H1 (cell line): ENCODE measurements at places on chromosomes 1 and 21.

GRCh38 chr21:17650292-17650691 is 37.6 kb upstream of the BTG3 start:
- DNase-seq, result no peak

DNA sequence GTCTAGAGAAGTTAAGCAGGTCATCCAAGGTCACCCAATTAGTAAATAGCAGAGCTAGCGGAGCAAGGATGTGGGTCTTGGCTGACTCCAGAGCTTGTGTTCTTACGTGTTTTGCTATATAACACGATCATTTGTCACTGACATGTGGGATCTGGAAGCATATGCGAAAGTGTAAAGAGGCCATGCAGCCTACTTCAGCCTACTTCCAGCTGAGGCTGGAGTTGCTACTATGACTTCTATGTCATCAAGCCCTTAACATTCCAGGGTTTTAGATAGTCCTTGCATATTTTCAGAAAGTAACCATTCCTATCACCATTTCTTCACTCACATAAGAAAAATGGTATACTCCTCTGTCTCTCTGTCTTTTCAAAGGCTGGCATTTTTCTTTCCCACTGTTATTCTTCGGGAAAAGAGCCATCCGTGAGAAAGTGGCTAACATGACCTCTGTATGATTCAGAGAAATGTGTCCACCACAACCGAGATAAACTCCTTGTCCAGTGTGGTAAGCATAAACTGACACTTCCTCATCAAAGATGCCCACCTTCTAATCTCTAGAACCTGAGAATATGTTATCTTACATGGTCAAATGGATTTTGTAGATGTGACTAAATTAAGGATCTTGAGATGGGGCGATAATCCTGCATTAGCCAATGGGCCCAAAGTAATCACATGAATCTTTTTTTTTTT is 24.0 kb upstream of the ABL2 start:
- no peak for DNase-seq

GRCh38 chr1:224897529-224898327 is 31.7 kb upstream of the DNAH14 start:
- DNase-seq, result no peak

DNA sequence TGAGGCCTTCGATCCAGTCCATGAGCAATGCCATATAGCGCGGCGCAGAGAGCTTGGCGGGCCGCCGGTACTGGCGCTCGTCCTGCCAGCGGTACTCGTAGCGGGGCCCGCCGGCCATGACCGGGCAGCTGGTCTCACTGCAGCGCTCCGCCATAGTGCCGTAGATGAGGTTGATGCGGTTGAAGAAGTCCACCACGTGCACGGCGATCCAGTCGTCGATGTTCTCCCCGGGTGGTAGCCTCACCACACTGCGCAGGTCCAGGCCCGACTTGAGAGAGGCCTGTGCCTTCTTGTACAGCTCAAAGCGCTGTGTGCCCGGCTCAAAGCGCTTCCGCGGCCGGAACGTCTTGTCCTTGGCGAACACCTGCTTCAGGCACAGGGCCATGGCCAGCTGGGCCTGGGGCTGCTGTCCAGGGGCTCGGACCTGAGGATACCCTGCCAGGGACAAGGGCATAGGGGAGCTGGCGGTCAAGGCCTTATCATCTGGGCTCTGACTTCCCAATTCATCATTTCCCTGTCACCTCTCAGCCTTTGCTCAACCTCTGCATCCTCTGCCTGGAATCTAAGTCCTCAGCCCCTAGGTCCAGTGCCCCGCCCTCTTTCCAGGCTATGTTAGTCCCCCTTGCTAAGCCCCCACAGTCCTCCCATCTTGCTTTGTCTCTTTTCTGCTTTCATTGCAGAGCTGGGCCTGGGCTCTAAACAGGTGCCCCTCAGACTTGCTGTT is 3.5 kb downstream of the MOB3C start:
- no peak for DNase-seq

DNA sequence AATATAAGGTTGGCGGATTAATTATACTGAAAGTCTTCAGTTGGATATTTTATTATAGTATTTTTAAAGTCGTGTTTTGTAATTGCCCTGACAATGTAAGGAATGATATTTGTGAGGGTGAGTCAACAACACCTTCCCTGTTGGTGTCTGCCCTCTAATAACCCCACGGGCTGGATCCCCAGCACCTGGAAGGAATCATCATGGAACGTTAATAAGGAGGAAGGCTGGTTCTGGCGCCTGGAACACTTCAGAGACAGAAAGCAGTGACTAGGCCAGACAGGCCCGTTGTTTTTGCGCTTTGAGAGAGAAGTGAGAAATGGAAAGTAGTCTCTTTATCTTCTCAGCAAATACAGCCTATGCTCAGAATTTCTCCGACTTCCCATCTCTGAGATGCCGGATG is 31.6 kb downstream of the TEX35 start:
- no peak for DNase-seq

DNA sequence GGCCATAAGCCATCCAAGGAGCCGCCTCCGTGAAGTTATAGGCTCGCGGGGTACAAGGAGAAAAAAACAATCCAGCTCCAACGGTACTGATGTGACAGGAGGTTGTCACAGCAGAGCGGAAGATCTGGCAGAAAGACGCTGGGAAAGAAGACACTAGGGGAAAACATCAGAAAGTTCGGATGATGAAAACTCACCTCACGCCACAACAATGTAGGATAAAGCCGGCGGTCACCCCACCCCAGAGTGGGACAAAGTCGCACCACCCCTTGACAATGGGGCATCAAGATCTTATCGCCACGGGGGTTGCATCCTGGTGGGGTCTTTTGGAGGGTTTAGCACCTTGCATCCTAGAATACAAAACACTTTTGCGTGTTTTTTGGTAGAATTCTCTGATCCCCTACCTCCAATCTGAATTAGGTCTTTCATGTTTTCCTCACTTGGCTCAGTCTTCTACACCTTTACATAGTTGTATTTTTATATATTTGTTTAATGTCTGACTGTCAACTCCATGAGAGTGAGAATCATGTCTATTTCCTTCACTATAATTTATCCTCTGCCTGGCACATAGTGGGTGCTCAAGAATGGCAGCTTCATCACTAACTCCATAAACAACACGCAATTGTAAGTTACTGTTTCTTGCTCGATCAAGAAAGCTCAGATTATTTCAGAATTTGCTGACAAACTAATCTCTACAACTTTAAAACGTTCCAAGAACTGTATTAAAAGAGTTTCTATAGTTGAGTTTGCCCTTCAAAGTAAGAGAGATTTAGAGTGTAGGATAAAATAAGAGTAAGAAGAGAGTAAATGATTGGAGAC is 611 bp upstream of the ZSWIM5 start:
- no peak for DNase-seq

- no peak for DNase-seq
Observed at GRCh38 chr1:10936998-10937901, 75.2 kb upstream of the TARDBP start.

DNA sequence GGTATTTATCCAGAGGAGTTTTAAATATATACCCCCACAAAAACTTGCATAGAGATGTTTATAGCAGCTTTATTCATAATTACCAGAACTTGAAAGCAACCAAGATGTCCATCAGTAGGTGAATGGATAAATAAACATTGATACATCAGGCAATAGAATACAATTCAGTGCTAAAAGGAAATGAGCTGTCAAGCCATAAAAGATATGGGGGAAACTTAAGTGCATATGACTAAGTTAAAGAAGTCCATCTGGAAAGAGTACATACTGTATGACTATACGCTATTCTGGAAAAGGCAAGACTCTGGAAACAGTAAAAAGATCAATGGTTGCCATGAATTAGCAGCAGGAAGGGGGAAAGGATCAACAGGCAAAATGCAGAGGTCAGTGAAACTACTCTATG is 366.7 kb downstream of the HHIPL2 start:
- no peak for DNase-seq

DNA sequence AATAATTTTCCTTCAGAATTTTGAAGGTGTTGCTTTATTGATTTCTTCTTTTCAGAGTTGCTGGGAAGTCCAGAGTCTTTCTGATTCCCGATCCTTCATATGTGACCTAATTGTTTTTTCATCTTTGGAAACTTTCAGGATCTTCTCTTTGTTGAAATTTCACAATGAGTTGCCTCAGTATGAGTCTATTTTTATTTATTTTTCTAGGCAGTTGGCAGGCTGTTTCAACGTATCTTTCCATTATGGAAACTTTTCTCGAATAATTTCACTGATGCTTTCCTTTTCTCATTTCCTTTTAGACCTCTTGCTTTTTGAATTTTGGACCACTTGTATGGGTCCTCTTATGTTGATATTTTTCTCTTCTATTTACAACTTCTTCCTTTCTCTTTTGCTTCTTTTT is 354.3 kb downstream of the TGFB2 start:
- no peak for DNase-seq

GRCh38 chr1:42593486-42594100 is 64.6 kb upstream of the PPIH start:
- DNase-seq, result no peak

- DNase-seq, result no peak
Observed at GRCh38 chr1:92481971-92482664, 4.6 kb downstream of the GFI1 start.
